ENCODE measurements at places on chromosomes 7 and 10.

- DNase-seq = no peak
These were observed 30.7 kb upstream of the INMT start for GRCh38 chr7:30721211-30721610.

- no peak for DNase-seq
These were observed 124.7 kb downstream of the GRM3 start for GRCh38 chr7:86768394-86768793.

DNA sequence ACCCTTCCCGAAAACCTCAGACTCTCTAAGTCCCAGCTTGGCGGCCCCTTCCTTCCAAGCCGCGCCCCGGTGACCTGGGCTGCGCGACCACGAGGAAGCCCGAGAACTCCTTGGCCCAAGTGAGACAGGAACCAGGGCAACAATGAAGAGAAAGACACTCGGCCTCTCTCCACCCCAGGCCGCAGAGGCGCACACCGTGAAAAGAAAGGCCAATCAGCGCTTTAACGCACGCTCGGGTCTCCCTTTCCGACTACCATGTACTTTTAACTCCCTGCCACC is 166.4 kb upstream of the PPP1R3A start:
- no peak for DNase-seq

DNA sequence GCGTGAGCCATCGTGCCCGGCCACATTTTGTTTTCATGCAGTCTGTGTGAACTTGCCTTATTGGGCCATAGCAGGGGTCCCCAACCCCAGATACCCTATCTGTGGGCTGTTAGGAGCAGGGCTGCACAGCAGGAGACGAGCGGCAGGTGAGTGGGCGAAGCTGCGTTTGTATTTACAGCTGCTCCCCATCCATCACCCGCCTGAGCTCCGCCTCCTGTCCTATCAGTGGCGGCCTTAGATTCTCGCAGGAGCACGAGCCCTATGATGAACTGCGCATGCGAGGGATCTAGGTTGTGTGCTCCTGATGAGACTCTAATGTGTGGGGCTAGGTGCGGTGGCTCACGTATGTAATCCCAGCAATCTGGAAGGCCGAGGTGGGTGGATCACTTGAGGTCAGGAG is 293.9 kb downstream of the CAMK1D start:
- DNase-seq = no peak

- DNase-seq = no peak
These were observed 19.1 kb upstream of the PRRT4 start for GRCh38 chr7:128380483-128381106.
